ENCODE measurements at places on chromosomes 2 and 18.

DNA sequence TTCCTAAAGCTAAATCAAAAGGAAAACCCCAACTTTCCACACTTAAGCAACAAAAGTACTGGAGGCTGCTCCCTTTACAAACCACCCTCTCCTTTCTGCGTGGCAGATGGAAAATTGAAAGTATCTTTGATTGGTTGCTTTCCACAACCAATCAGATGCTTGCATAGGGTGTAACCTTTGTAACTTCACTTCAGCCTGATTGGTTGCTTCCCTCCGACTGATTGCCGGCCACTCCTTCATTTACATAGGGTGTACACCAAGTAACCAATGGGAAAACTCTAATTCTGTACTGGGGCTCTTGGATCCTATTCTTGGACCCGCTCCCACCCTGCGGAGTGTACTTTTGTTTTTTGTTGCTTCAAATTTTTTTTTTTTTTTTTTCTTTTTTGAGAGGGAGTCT, 297.7 kb downstream of the NCKAP5 start:
- DNase-seq, result no peak

DNA sequence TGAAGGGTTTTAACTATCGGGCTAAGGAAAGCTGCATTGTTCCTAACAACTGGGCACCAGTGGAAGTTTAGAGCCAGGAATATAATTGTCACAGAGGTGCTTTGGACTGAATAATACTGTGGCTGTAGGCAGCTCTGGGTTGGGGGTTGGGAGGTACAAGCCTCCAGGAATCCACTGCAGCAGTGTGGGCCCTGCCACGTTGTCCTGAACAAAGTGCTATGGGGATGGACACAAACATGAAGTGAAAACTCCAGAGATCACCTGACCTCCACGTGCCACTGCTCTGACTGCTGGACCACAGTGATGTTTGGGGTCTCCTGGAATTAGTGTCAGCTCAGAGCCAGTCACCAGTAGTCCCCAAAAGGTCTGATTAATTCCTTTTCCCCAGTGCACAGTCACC, 110.9 kb downstream of the BCL2 start:
- DNase-seq, result no peak

- no peak for DNase-seq
Measured at GRCh38 chr2:196962325-196962724, 35.8 kb upstream of the PGAP1 start.

GRCh38 chr18:69874058-69874457, 73.6 kb downstream of the CD226 start:
- no peak for DNase-seq

- no peak for DNase-seq
Measured at GRCh38 chr2:68456198-68456597, 10.9 kb downstream of the FBXO48 start.

GRCh38 chr2:199602271-199602895, 144.6 kb upstream of the SATB2 start:
- DNase-seq, result peak; percentile 39

DNA sequence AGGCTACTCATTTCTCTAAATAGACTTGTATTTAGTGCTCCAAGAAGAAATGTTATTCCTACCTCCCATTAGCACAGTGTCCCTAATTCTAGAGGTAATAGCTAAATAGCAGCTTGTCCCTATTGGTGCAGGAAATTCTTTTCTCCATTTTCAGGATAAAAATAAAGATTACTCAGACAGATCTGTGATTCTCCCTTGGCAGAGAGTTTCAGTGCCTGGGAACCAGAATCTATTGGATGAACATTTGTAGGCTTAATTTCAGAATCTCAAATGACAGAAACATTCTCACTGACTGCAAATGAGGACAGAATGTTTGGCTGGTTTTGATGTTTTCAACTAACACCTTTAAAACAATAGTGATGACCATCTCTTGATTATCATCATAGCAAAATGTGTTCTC, 33.3 kb upstream of the LGALSL start:
- no peak for DNase-seq

DNA sequence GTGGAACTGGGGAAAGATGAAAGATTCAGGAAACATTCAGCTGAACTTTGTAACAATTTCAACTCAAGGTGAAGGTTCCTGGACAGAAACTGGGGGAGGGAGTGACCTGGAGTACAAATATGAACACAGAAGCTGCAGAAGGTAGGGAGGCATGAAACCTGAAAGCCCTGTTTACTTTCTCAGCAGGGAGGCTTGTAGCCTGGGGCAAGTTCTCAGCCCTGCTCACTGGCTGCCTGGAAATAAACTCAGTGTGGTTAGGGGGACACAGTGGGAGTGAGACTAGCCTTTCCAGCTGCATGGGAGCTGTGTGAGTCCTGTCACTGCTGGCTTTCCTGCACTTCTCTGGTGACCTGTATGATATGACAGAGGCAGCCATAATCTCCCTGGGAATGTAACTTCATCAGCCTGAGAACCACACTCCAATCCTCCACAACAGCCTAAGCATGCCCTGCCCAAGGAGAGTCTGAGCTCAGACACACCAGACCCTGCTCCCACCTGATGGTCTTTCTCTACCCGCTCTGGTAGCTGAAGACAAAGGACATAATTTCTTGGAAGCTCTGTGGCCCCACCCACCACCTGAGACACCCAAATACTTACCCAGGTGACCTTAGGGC, 77.0 kb downstream of the ZSWIM2 start:
- DNase-seq, result no peak

- DNase-seq, result no peak
Measured at GRCh38 chr2:66940080-66940479, 457.1 kb upstream of the ETAA1 start.

DNA sequence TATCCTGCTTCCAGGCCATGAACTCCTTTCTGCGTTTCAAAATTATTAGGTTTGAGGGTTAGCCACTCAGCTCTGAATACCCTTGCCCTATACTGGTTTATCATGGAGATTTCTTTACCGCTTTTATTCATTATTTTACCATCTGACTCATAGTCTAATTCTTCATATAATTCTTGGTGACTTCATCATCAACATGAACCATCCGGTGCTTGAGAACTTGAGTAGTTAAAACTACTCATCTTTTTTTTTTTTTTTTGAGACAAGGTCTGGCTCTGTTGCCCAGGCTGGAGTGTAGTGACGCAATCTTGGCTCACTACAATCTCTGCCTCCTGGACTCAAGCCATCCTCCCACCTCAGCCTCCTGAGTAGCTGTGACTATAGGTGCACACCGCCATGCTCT, 94.2 kb upstream of the LHCGR start:
- no peak for DNase-seq

GRCh38 chr2:218713922-218714321, 3.3 kb downstream of the TTLL4 start:
- DNase-seq, result no peak

- DNase-seq, result no peak
Measured at GRCh38 chr2:6073191-6074088, 381.3 kb downstream of the SOX11 start.

- DNase-seq, result peak; percentile 41
Measured at GRCh38 chr2:159185401-159186130, 100.9 kb downstream of the WDSUB1 start.

DNA sequence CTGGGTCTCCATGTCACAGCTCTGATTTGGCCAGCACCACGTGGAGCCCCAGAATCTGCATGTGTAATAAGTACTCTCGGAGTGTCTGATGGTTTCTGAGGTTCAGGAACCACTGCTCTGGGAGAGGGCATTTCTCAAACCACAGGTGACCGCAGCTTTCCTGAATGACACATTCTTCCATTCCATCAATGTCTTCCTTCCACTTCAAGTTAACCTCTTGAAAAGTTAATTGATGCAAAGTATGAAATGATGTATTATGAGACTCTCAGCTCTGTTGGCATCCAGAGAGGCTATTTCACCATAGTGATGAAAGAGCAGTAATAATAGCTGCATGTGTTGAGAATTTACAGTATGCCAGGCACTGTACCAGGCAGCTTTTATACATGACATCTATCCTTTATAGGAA, 61.3 kb upstream of the CRIM1 start:
- peak; percentile 14 for DNase-seq

DNA sequence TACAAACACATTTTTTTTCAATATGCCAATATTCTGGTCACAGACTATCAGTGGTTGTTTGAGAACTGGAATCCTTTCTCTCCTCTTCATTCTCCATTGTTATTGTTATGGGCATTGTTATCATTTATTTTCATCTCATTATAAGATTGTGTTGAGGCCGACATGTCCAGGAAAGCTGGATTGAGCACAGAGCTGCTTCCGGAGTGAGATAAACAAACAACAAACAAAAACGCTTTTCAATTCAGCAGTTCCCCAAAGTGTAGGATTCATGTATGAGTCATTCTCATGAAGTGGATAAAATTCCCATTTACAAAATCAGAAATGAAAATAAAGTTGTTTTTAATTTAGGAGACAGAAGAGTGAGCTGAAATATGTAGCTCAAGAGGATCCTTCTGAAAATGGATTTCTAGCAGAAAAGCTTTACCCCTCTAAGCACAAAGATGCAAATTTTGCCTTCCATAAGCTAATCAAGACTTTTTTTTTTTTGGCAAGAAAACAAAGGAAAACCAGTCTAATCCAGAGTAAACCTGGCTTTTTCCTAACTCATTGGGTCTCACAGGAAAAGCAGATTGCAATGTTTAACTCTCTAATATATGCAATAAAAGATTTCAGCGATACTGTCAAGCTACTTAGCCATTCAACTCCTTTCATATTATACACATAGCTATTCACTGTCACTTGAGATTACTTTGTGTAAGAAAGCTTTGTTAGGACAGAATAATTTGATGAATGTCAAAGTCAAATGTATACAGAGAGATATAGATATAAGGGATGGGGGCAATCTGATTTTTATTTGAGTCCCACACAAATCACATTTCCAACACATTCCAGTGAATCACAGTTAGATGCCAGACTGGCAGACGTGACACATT, 1441.7 kb upstream of the CELF4 start:
- DNase-seq, result no peak

- DNase-seq, result no peak
Measured at GRCh38 chr2:26873286-26873983, 25.5 kb downstream of the DPYSL5 start.

GRCh38 chr18:44227501-44227900, 453.2 kb upstream of the SETBP1 start:
- no peak for DNase-seq

Data from SW480 (cell line).